ENCODE measurements at places on chromosomes 4 and X.

DNA sequence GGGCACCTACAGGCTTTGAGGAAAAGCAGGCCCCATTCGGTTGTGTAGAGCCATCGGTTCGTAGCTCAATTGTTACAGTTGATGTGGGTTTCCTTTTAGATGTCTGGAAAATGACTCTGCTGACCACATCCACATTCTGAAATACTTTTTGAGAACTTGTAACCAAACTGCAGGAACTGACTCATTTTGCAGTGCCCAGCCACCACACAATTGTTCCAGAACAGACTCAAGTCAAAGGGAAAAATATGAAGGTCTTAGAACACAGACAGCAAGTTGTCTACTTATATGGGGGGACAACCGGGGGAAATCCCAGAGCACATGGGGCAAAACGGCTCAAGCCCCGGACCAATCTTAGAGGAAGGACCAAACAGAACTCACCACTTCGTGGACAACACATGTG is 557.6 kb upstream of the DIPK2B start:
- DNase-seq: no peak

GRCh38 chr4:129218360-129218759 is 122.4 kb downstream of the C4orf33 start:
- peak; percentile 7 for DNase-seq

DNA sequence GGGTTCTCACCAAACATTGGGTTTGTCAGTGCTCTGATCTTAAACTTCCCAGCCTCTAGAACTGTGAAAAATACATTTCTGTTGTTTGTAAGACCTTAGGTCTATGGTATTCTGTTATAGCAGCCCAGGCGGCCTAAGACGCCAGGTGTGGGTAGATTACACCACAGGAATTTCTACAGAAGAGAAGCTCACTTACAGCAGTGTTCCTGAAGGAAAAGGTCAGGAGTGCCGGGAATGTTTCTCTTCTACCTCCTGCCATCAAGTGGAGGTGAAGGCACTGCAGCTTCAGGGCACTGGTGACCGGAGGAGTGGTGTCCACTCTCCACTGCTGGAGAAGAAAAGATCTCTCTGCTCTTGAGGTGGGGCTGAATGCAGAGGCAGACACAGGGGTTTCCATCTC is 45.7 kb downstream of the FHDC1 start:
- DNase-seq: no peak

- no peak for DNase-seq
These were observed 67.1 kb downstream of the GPR143 start for GRCh38 chrX:9698576-9698975.

- DNase-seq: no peak
These were observed 825.8 kb upstream of the LCORL start for GRCh38 chr4:18847249-18847890.

DNA sequence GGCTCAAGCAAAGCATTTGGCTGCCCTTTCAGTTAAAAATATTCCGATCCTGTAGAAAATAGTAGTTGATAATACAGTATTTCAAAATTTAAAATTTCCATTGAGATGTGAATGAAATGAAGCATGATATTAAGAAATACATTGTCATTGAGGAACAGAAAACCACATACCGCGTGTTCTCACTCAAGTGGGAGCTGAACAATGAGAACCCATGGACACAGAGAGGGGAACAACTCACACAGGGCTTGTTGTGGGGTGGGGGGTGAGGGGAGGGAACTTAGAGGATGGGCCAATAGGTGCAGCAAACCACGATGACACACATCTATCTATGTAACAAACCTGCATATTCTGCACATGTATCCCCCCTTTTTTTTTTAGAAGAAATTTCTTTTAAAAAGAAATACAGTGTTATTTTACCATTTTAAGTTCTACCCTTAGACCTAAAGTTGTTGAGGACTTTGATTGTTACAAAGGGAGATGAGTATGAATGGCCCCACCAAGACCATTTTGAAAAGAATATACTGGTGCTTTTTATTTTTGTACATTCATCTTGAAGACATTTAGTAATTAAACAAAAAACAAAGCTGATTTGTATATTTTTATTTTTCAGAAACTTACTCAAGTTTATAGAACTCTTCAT is 52.0 kb upstream of the IL13RA1 start:
- no peak for DNase-seq

GRCh38 chrX:37380924-37381323 is 31.8 kb downstream of the PRRG1 start:
- DNase-seq: no peak

DNA sequence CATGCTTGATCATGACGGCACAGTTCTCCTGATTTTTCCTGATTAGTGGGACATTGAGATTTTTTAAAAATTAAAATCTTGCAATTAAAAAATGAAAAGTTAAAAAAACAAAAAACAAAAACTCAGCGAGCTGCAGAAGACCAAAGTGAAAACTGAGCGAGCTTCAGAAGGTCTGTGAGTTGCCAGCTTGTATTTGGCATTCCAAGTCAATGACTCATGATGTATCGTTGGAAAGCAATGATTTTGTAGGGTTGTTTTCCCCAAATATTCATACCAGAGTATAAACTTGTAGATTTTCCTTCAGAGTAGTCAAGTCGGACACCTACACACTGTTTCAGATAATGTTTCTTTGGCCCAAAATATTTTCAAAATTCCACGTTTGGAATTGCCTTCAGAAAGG is 76.9 kb downstream of the LRRC66 start:
- no peak for DNase-seq

GRCh38 chrX:131558562-131558961 is 14.7 kb downstream of the OR13H1 start:
- DNase-seq: no peak

- no peak for DNase-seq
These were observed 7.7 kb downstream of the NKX3-2 start for GRCh38 chr4:13536607-13537006.

GRCh38 chrX:124605511-124605910 is 259.1 kb downstream of the SH2D1A start:
- no peak for DNase-seq

DNA sequence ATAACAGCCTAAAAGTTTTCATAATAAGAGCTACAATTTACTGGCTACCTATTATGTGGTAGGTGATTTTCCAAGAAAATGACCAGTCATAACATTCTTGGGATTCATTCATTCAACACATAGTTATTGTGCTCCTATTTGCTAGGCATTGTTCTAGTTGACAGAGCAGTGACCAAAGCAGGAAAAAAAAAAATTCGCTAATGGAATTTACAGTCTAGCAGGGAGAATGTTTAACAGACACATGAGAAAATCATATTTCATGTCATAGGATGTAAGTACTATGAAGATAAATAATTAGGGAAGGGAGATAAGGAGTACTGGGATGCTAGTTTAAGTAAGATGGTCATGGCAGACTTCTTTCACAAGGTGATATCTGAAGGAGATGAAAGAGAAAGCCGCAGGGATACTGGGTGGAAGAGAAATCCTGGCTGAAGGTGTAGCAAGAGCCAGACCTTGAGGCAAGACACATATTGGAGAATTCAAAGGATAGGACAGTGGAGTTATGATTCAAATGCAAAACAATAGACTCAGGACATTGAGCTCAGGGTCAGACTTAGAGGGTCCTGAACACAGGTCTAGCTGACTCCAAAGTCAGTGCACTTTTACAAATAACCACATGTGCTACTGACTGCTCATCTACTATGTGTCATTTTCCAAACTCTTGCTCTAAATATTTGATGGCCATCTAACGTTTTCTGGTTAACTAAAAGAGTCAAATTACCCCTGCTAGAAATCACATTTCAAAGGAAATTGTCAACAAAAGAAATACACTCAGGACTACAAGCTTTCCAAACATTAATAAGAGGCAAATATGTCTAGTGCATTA is 20.4 kb downstream of the SPCS3 start:
- DNase-seq: no peak

- DNase-seq: peak; percentile 26
These were observed 10.2 kb downstream of the TLR3 start for GRCh38 chr4:186078981-186079638.

DNA sequence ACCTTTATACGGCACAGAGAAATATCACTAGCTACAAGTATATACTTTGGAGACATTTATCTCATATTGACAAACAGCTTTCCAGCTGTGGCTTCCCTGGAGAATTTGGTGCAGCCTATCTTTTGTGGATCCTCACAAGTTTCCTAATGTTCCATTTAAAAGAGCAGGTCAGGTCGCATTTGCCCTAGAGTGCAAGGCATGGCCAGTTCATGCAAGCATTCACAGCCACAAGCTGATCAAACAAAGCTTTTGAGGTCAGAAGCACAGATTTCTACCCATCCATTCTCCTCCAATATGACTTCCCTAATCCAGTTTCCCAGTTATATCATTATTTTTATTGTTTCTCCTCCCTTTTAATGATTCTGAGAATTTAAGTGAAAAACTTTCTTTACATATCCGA is 1008.4 kb upstream of the AGA start:
- DNase-seq: no peak

GRCh38 chr4:7513671-7514070 is 78.9 kb upstream of the PSAPL1 start:
- no peak for DNase-seq

- no peak for DNase-seq
These were observed 50.8 kb upstream of the BOD1L1 start for GRCh38 chr4:13678186-13678924.

GRCh38 chr4:163662768-163663167 is 168.3 kb downstream of the TMA16 start:
- DNase-seq: no peak

DNA sequence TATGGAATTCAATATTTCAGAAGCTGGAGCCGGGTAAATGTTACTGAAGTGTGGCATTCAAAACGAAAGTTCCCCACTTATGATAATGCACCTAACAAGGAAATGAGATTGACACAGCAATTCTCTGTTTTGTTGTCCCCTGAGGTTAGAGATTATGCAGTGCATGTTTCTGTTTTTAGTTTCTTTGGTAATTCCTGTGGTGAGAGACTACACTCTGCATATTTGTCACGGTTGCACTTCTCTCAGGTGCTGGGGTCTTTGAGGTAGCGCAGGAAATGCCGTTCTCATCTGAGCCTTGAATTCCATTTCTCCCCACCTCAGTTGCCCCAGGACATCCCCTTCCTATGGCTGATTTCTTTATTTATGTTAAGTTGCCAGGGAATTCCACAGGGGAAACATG is 15.3 kb upstream of the BEND4 start:
- no peak for DNase-seq

DNA sequence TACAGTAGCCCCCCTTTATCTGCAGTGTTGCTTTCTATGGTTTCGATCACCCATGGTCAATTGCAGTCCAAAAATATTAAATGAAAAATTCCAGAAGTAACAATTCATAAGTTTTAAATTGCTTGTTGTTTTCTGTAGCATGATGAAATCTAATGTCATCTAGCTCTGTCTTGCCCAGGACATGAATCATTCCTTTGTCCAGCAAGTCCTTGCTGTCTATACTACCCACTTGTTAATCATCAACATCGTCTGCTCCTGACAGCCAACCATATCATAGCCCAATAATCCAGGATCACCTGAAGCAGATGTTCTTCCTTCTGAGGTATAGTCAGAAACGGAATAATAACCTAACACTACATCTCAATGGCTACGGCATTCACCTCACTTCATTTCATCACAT is 79.8 kb downstream of the ADAMTS3 start:
- DNase-seq: no peak

- DNase-seq: no peak
These were observed 27.0 kb upstream of the MID1IP1 start for GRCh38 chrX:38774249-38774648.

DNA sequence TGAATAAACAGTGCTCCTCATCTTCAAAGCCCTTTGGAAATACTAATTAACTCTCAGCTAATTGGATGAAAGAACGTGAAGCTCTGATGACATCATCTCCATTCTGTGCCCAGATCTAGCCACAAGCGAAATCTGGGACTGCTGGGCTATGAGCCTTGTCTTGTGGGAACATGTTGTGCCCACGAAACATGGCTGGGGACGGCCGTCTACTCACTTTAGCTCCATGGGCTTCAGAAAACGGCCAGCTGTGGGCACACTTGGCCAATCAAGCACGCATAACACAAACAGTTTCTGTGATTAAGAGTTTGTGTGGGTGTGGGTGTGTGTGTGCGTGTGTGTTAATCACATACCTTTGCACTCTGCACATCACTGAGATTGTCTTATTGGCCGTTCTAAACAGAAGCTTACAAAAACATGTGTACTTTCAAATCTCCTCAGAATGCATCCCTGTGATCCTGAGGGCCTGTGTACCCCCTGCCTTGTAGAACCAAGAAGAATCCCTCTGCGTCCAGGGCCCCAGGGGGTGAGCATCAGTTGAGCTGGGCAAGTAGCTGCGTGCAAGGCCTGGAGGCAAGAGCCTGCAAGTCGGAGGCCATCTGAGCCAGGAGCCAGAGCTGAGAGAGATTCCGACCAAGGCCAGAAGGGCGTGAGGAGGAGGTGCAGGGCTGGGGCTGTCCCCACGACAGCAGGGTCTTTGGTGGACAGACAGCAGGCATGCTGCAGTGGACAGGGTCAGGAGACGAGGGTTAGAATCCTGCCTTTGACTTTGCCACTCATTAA is 18.7 kb upstream of the ZNF185 start:
- DNase-seq: no peak

GRCh38 chr4:88359558-88359957 is 19.1 kb upstream of the HERC6 start:
- no peak for DNase-seq

DNA sequence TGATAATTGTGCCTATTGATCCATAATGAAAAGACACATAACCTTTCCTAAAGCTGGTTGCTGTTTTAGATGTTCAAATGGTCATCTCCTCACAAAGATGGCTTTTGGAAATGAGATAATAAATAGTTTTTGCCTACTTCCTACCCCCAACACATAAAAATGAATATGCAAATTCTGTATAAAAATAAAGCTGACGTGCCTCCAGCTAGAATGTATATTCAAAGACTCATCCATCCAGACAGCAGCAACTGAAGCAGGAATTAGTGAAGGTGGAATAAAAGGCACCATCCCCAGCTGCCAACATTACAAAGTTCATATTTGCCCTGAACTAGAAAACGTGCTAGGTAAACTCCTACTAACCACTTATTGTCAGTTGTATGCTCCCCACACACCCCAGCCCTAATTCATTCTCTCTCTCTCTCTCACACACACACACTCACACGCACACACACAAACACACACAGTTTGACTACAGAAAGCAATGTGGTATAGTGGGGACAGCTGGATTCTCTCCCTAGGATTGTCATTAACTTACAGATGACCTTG is 53.6 kb downstream of the PCDH19 start:
- no peak for DNase-seq

GRCh38 chr4:57550198-57550597 is 440.0 kb upstream of the IGFBP7 start:
- DNase-seq: peak; percentile 12

- no peak for DNase-seq
These were observed 34.4 kb downstream of the CC2D2A start for GRCh38 chr4:15504041-15504440.

DNA sequence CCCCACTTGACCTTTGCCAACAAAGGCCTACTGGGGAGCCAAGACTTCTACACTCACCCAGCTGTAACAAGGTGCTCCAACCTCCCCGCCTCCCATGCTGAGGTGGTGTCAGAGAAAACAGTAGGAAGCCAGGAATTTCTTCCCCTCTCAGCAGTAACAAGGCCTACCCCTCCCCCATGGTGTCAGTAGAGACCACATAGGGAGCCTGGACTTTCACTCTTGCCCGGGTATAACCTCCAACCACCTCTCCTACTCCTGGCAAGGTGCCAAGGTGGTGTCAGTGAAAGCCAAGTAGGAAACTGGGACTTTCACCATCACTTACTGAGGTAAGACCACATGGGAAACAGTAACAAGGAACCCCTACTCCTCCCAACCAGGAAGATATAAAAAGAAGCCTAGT is 93.1 kb downstream of the SLC16A2 start:
- DNase-seq: no peak

Measured in nephron progenitor cell (in vitro differentiated cells).